Retina (tissue), 1 donor: ENCODE measurements at places on chromosomes 7 and 10.

GRCh38 chr7:100641860-100642533 lies 645 bp upstream of the TFR2 start:
- no peak for DNase-seq

- DNase-seq, result no peak
Measured at GRCh38 chr10:93596539-93596938, 4.5 kb downstream of the RBP4 start.

DNA sequence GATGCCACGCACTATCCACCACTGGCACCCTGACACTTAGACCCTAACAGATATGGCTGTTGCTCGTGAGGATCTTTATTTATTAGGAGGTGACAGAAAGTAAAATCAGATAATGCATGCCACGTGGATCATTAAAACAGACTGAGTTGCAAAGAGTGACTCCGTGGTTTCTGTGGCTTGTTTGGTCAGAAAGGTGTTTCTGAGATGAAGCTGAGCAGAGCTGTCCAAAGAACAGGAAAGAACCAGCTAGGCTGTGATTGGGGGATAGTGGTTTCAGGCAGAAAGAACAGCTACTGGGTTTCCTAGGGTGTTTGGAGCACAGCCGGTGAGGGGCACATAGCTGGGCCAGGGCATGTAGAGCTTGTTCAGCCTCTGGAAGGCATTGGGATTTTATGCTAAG lies 34.4 kb downstream of the CSGALNACT2 start:
- no peak for DNase-seq

DNA sequence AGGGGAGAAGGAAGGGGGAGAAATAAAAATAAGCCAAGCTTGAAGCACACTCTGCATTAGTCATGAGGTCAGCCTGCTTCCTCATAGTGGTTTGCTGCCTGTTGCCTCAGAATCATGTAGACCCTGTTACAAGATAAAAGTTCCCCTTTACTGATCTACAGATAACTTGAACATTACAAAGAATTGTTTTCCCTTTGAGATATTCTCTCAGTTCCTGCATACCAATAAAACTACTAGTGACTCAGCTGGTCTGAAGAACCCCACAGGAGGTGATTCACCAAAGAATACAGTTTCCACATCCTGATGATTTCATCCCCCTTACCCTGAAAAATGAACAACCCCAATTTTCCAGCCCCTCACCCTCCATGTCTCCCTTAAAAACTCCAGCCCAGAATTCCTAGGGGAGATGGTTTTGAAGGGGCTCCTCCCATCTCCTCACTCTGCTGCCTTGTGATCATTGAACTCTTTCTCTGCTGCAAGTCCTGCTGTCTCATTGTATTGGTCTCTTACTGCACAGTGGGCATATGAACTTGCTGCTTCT lies 31.5 kb upstream of the NRP1 start:
- DNase-seq, result no peak

GRCh38 chr7:26594553-26594952 lies 269.8 kb downstream of the SKAP2 start:
- no peak for DNase-seq

DNA sequence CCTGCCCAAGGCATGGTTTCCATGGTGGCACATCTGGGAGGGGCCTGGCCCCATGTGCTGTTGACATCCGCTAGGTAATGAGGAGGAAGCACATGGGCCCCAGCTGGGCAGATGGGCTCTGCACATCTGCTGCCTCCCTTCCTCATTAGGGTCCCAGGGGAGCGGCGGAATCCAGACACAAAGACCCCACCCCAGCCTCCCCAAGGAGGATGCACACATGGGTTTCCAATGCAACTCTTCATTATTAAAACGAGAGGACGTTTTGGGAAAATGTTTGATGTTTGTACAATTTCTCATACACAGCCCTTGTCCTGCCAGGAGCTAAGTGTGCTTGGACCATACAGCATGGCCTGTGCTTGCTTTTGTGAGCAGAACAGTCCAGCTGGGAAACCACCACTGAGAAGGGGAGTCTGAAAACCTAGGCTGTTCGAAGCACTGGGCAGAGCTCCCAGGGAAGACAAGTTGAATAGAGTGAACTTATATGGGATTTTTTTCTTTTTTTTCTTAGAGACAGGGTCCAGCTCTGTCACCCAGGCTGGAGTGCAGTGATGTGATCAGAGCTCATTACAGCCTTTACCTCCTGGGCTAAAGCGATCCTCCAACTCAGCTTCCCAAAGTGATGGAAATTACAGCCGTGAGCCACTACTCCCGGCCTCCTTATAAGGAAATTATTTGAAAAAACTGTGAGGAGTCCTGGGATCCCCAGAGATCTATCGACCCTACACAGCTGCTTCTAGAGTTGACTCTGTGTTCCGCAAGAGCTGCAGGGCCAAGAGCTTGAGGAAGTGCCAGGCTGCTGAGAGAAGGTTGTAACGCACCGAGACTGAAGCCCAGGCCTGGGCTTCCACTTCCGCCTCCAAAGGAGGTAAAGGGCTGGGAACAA lies 23.4 kb downstream of the FAM107B start:
- peak; percentile 55 for DNase-seq

GRCh38 chr10:49435225-49435624 lies 39.3 kb upstream of the DRGX start:
- DNase-seq, result no peak

DNA sequence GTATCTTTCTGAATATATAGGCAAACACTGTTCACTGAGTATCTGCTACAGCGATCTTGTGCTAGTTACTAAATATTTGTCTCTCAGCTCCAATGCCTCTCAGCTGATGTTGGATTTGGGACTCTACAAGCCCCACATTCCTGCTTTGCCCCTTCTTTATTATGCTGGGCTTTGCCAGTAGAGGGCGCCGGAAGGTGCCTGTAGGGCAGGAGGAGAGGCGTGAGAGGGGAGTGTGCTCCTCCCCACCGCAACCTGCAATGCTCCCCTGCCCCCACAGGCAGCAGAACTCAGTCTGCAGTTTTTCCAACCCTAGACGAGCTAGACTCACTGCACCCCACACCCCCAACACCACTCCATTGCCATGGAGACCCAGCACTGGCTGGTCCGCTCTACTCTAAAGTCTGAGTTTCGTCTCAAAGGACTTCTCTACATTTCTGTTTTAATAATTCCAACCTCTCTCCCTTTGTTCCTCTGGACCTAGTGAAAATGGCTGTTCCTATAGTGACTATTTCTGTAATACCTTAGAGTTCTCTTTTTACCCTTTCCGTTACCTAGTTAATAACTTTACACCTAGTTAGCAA lies 337.6 kb downstream of the CCSER2 start:
- no peak for DNase-seq

DNA sequence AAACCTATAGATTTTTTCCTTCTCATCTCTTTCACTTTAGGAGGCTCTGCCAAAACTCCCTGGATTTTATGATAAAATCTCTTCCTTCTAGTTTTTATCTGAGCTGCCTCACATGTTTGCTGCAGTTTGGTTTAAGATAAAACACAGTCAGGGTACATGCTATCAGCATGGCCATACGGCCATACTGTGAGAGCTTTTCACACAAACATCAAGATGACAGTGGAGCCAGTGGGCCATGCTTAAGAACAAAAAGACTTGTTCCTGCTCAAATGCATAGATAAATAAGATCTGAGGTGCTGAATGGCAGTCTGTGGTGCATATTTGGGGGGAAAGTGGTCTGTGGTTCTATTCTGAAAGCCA lies 91.0 kb downstream of the ELMO1 start:
- peak; percentile 12 for DNase-seq

- DNase-seq, result no peak
Measured at GRCh38 chr7:110681941-110682340, 409.0 kb upstream of the LRRN3 start.

DNA sequence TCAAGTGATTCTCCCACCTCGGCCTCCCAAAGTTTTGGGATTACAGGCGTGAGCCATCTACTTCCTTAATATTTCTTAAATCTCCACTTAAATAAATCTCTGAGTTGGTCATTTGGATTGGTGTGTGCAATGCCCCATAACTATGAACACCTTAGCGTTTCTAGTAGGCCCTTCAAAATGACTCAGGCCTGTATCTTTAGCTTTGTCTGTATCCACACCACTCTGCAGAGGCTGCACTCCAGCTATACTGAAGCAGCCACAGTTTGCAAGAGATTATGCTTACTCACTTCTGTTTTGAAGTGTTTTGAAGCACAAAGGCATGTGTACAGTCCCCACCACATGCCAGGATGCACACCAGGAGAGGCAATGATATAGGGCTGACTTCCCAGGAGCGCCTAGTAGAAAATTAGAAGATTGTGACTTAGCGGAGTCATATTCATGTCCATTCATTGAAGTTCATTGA lies 2.4 kb upstream of the ST7 start:
- no peak for DNase-seq

DNA sequence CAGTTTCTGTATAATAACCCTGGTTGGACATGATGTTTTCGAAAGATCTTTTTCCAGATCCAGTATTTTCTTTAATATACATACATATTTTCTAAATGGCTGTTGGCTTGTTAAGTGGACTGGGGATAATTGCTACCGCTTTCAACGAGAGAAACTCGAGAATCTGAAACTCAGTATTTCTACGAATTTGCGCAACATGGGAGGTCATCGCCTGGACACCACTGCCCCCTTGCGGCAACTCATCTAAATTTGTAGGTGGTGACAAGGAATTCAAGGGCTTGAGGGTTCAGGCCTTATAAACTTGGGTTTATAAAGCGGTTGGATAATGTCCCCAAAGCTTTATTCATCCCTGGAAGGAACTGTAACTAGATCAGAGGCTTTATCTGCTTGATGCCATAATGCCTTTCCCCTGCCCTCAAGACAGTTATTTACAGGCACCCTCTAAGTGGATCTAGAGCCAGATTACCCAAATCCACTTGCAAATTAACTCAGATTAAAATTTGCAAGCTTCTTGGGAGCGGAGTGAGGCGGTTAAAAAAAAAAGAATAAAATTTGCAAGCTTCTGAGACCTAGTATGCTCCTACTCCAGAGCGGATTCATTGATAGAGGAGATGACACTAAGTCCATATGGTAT lies 21.3 kb upstream of the KCNK18 start:
- DNase-seq, result peak; percentile 84

DNA sequence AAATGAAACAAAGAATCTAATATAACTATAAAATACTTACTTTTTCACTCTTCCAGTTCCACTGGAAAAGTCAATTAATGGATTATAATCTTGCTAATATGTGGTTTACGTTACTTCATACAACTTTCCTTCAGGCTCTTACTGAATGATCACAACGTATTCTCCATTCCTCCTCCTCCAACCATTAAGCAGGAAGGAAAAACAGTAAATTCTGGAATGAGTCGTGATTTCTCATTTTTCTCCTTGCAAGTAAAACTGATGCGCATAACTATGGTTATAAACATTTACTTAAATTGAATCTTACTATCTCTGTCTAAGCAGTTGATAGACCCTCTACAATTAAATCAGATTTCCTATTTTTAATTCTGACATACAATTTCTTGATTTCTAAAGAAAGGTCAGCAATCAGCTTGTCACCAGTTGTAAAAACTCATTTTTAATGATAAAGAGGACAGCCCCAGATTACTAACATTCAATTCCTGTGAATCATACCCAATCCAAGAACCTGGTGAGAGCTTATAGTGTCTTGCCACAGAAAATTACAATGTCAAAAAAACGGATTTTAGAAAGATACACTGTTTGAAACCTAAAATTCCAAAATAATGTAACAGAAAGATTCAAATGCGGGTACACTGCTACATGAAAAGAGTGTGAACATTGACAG lies 64.3 kb downstream of the EZH2 start:
- no peak for DNase-seq

GRCh38 chr7:114823290-114823689 lies 98.6 kb upstream of the MDFIC start:
- no peak for DNase-seq

- DNase-seq, result no peak
Measured at GRCh38 chr7:155009570-155010157, 6.7 kb upstream of the PAXIP1 start.

DNA sequence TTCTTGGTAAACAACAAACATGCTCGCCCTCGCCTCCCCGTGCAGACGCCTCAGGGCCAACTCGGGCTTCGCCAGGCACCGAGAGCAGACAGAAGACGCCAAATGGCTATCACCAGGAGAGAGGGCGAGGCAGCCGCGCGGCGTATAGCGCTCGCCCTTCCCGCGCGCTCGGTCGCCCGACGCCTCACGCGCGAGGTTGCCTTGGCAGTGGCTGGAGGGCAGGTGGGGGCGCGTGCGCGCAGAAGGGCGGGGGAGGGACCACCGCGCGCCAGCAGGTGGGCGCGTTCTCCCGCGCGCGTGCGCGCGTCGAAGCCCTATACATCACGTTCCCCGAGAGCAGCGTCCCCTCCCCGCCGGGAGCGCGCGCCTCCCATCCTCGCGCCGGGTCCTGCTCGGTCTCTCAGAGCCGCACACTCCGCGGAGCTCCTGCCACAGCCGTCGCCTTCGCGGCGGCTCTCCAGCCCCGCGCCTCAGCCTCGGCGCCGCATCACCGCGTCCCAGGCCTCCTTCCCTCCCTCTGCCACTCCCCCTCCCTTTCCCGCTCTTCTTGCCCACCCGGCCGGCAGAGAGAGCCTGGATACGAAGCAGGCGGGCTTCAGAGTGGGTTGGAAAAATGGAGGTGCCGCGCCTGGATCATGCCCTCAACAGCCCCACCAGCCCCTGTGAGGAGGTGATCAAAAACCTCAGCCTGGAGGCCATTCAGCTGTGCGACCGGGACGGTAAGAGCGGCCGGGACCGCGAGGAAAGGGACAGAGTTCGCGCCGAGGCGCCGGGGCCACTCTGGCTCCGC lies at the start of gene PHYHIPL:
Gene PHYHIPL, plus strand, starts transcription at position 403 of the 790 bp plus-strand sequence. Its CDS starts 211 bp downstream, at position 614.
- peak; percentile 94 for DNase-seq

DNA sequence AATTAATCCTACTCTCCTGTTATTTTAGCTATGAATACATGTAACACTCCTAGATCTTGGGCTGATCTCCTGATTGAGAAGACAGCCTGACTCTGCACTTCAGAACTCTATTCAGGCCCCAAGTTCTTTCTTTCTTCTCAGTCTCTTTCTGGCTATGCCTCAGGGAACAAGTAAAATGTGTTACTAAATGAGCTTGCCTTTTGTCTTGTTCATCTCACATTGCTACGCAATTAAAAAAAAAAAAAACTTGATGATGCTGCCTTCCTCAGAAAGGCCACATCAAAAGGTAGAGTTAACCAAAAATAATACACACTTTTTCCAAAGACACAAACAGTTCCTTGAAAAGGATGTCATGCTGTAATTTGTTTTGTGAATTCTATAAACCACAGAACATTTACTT lies 258.1 kb downstream of the TWIST1 start:
- no peak for DNase-seq
